ENCODE measurements at places on chromosomes 3 and 15. TPM values are rescaled to one million over a fixed set of nuclear protein-coding genes. Genes with fewer than 3 reads are reported as not detected.

GRCh38 chr3:155658671-155659261 lies 86.1 kb downstream of the PLCH1 start:
- no peak for DNase-seq
- H3K4me3 ChIP-seq: no peak overlapping the region
- no peaks in the 10 kb centered on the region for H3K4me1 ChIP-seq
- no peak overlapping the region for H3K27ac ChIP-seq
- no peaks in the 10 kb centered on the region for H3K36me3 ChIP-seq

DNA sequence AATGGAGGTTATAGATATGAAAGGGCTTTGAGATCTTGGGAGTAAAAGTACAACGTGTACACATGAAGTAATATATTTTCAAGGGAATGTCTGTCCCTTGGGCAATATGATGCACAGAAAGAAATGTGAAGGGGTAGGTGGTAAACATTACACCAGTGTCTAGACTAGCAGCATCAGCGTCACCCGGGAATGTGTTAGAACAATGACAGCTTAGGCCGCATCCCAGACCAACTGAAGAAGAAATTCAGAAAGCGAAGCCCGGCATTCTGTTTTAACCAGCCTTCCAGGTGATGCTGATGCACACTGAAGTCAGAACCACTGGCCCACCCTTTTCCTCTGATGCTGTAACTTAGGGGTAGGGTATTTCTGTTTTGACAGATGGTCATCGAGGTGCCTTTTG lies 6.3 kb downstream of the INAFM2 start:
- peaks cover 25% of the 10 kb centered on the region for H3K4me1 ChIP-seq
- H3K4me3 ChIP-seq: no peak overlapping the region
- no peak for DNase-seq
- no peaks in the 10 kb centered on the region for H3K27me3 ChIP-seq
- H3K36me3 ChIP-seq: peaks cover 28% of the 10 kb centered on the region

DNA sequence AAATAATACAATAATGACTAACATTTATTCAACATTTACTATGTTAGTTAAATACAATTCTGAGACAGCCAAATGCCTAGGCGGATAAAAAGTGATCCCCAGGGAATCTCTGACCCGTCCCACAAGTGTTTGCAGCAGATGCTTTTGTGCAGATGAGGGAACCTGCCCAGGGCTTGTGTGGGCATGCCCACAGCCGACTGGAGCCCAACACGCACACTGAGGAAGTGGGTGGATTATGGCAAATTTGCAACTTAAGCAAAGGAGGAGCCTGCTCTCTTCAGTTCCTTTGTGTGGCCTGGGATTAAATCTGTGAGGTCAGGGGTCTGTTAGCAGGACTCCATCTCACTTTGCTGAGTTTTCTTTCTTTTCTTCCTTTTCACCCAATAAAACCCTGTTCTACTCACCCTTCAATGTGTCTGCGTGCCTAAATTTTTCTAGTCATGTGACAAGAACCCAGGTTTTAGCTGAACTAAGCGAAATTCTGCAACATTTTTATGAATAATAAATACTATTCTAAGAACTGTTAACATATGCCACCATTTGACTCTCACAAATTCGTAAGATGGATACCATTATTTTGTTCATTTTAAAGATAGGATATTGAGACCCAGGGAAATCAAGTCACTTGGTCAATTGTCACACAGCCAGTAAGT lies 13.9 kb upstream of the RTP1 start:
- H3K27me3 ChIP-seq: no peaks in the 10 kb centered on the region
- H3K36me3 ChIP-seq: no peaks in the 10 kb centered on the region
- H3K27ac ChIP-seq: peak overlapping the region; percentile 95
- no peak overlapping the region for H3K4me3 ChIP-seq
- DNase-seq: peak; percentile 73

DNA sequence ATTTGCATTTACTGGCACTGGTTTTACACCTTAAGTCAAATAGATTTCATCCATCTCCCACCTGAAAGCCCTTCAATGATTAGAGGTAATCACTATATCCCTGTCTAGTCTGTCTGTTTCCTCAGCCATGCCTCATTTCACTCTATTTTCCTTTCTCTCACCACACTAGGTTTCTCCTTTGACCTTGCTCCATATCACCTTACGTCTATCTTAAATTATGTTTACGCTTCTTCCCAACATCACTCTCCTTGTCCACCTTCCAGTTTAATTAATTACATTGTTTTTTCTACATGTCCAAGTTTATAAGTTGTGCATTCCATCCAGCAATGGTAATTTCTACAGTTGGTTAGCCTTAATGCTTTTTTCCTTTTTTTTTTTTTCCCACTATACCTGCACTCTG lies 396.7 kb upstream of the PDZRN3 start:
- DNase-seq: no peak
- H3K4me1 ChIP-seq: no peaks in the 10 kb centered on the region
- no peak overlapping the region for H3K4me3 ChIP-seq
- no peak overlapping the region for H3K27ac ChIP-seq
- no peaks in the 10 kb centered on the region for H3K27me3 ChIP-seq

- DNase-seq: peak; percentile 24
- no peak overlapping the region for H3K27ac ChIP-seq
- no peaks in the 10 kb centered on the region for H3K27me3 ChIP-seq
- no peak overlapping the region for H3K4me3 ChIP-seq
- 0 out of 2 replicates have a peak, but pooled peaks cover 2% of the 10 kb centered on the region for H3K4me1 ChIP-seq
Observed at GRCh38 chr15:73873889-73874511, 636 bp downstream of the TBC1D21 start.

DNA sequence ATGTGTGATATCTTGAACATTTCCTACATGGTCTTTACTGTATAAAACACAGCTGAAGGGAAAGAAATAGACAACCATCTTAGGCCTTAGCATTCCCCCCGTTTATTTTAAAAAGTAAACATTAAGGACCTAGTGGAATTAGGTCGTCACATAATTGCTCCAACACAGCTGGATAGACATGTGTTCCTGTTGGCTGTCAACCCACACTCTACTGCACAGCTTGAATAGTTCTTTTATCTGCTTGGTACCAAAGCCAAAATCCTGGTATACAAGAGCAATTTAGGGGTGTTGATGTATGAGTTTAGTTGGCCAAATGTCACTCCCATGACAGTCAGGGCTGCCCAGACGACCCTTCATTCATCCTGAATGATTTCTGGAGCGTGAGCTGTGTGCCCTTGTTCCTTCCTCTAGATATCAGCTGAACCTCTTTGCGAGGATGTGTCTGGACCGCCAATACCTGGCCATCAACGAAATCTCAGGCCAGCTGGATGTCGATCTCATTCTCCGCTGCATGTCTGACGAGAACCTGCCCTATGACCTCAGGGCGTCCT lies 179.7 kb downstream of the ITPR1 start:
- no peak overlapping the region for H3K27ac ChIP-seq
- H3K36me3 ChIP-seq: no peaks in the 10 kb centered on the region
- no peaks in the 10 kb centered on the region for H3K27me3 ChIP-seq
- no peak for DNase-seq

DNA sequence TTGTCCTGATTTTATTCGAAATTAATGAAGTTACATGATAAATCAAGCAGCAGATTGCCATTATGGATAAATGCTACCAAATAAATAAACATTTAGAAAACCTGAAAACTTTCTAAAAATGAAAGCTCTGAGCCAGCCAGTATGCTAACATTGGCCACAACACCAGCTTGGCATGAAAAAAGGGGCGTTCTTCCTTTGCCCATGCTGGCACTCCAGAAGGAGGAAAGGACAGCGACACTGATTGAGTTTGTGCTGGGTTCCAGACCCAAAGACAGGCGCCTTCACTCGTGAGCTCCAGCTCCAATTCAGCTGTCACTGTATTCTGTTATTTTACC lies 5.1 kb downstream of the STIMATE start:
- no peaks in the 10 kb centered on the region for H3K27me3 ChIP-seq
- no peaks in the 10 kb centered on the region for H3K4me1 ChIP-seq
- no peak for DNase-seq
- H3K4me3 ChIP-seq: no peak overlapping the region
- no peak overlapping the region for H3K27ac ChIP-seq

DNA sequence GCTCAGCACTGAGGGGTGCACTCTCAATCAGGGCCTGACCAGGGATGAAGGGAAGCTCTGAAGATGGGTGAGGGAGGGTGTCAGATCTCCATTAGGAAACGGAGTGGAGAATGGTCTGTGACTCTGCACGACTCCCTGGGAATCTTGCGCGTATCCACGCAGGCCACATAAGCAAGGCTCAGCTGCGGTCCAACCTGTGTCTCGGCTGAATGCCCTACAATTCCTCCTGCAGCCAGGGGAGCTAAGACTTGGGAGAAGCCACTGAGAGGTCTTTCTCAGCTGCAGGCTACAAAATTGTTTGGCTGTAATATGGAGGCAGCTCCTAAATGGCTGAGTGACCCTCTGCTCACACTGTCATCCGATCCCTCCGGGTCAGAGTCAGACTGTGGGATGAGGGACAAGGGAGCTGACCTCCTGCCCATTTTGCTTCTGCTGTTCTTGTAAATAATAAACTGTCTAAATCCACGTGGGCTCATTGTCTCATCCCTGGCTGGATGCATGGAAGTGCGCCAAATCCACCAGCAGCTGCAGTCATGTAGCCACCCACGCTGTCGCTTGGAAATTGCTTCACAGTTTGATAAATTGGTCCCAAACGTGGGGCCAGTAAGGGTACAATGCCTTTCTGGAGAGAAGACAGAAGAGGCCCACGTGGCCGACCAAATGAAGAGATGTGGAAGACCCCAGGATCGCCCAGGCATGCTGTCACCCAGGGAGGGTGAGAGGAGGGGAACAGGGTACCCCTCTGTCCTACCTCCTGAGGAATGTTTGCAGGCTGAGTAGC lies 30.5 kb downstream of the ALS2CL start:
- no peak overlapping the region for H3K27ac ChIP-seq
- peaks cover 11% of the 10 kb centered on the region for H3K4me1 ChIP-seq
- no peaks in the 10 kb centered on the region for H3K27me3 ChIP-seq
- no peak for DNase-seq
- no peak overlapping the region for H3K4me3 ChIP-seq

Gene TMEM40
- not detected for total RNA-seq
